ENCODE measurements at places on chromosomes 4 and X. TPM values are rescaled to one million over a fixed set of nuclear protein-coding genes. Genes with fewer than 3 reads are reported as not detected.

Gene GPRASP3
- total RNA-seq, result 4.5 TPM

Gene SLC7A11
- total RNA-seq, result 1.9 TPM

Gene GSPT2
- 6.9 TPM for total RNA-seq

Gene RASL11B
- 8.9 TPM for total RNA-seq

Gene RBMXL3
- total RNA-seq, result not detected

Gene BEND4
- total RNA-seq, result 0.24 TPM

Gene IL2
- total RNA-seq, result not detected

DNA sequence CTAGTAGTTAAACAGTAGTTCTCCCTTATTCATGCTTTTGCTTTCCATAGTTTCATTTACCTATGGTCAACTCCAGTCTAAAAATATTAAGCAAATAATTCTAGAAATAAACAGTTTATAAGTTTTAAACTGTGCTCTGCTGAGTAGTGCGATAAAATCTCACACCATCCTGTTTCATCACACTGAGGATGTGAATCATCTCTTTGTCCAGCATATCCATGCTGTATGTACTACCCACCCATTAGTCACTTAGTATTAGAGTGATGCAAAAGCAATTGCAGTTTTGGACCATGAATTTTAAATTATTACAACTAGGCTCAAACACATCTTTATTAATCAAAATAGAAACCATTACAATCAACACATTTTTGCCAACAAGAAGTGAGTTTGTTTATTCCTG is 187.4 kb downstream of the TEX13C start:
- DNase-seq, result no peak

GRCh38 chr4:140673729-140674128 is 82.5 kb downstream of the TBC1D9 start:
- DNase-seq, result no peak

DNA sequence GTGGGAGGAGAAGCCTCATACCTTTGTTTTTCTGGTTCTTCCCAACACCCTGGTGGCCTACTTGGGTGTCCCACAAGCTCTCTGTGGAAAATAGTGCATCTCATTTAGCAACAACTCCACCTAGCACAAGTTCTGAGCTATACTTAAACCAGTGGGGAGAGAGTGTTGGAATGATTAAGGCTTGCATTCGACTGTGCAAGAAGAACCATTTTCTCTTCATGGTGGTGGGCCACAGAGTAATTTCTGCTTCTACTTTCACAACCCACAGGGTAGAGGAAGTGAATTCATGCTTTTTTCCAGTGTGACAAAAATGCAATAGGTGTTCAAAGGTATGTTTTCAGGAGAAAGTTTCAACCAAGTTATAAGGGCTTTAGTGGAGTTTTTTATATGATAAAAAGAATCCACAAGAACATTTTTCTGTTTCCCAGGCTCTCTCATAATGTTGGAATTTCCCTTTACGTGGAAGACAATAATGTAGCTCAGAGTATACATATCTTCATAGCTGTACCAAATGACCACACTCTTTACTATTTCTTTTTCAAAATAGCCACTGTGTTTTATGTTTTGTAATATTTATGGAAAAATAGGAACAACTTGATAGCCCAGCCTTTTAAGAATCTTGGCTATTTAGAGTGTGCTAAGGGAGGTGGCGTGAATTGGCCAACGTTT is 80.3 kb upstream of the HHIP start:
- DNase-seq, result no peak

DNA sequence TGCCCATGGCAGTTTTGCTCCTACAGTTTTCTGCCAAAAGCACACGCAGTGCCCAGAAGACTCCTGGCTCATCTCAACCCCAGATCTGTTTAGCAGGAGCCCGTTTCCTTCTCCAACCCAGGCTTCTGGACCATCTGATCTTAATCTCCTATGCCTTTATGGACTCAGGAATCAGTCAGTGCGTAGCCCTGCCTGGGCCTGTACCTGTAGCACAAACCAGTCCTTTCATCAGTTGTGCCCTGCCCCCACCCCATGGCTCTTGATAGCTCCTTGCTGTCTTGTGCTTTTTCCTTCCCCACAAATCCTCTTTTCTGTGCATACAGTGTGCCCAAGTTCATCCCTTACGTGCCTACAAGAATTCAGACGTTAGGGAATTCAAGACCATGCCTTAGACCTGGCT is 1.5 kb downstream of the ZNF718 start:
- no peak for DNase-seq

DNA sequence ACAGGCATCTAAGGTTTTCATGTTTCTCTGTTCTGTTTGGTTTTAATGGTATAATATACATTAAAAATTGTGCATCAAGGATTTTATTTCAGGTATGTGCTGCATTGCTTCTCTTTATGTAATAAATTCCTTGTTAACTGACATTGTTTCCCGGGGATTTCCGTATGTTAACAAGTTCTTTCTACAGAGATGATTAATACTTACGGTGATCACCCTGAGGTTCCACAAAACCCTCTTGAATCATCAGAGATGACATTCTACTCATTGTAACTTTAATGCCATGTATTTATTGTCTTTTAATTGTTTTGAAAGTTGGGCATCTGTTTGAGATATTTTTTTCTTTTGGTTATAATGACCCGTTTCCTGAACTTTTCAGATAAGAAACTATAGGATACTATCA is 37.5 kb downstream of the ARHGAP10 start:
- no peak for DNase-seq

DNA sequence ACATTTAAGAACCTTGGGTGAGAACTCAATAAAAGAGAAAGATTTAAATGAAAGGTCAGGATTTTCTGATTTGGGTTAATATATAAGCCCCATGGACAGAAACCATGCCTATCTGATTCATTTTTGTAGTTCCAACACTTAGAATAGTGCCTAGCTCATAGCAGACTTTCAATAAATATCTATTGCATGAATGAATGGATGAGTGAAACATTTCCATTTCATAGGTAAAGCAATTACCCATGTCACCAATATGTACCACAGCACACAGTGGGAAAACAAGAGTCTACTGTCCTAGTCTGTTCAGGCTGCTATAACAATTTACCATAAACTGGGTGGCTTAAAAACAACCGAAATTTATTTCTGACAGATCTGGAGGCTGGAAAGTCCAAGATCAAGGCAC is 63.9 kb upstream of the PTPN13 start:
- no peak for DNase-seq

- DNase-seq, result no peak
These were observed 189.9 kb upstream of the NWD2 start for GRCh38 chr4:37054531-37055077.

DNA sequence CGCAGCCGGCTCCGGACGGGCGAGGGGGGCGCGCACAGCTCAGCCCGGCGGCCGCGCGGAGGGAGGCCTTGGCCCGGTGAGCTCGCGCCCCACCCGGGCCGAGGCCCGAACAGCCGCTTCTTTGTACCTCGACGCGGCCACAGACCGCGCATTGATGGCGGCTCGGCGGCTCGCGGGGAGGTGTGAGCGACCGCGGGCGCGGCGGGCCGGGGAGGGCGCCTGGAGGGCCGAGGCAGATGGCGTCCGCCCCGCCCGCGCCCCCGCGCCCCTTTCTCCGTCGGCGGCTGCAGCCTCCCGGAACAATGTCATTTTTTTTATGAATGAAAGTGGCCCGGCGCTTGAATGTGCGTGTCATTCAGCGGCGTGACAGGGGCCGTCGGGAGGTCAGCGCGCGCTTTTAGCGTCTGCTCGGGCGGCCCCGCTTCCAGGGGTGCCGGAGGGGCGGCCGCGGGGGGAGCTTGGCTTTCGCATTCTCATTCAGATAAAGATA is 1.8 kb downstream of the FGFR3 start:
- no peak for DNase-seq

DNA sequence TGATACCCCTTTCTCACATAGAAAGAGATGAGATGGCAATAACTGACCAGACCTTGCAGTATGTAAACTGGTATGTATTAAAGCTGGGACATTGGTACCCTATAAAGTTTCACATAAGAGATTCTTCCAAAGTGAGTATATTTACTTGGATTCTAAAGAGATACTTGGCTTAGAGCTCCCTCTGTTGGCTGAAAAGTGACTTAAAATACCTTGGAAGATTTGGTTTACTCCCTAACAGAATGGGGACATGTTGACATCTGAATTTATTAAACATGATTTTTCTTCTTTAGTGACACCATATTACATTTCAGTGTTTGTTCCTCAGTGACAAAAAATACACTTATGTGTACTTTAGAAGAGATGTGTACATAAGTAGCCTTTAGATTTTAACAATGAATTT is 47.9 kb upstream of the RGN start:
- DNase-seq, result no peak

DNA sequence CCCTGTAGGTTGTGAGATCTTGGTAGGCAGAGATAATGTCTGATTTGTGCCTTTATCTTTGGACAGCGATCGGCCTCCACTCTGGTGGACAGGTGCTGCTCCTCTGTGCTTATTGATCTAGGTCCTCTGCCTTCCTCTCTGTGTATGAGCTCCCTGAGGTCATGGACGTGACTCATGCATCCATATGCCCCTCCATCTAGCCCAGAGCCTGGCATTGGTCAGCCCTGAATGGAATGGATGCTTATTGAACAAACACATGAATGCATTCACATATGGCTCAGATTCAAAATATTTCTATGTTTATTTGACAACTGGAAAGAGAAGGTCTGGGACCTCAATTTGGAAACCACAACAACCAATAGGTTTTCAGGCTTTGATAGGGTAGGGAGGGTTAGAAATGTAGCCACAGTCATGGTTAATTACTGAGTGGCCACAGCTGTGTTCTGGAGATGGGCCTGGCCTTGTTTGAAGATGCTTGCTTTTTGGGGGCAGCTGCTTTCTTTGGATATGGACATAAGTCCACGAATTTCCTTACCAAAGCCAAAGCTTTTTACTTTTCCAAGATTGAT is 76.2 kb downstream of the SEL1L3 start:
- no peak for DNase-seq

DNA sequence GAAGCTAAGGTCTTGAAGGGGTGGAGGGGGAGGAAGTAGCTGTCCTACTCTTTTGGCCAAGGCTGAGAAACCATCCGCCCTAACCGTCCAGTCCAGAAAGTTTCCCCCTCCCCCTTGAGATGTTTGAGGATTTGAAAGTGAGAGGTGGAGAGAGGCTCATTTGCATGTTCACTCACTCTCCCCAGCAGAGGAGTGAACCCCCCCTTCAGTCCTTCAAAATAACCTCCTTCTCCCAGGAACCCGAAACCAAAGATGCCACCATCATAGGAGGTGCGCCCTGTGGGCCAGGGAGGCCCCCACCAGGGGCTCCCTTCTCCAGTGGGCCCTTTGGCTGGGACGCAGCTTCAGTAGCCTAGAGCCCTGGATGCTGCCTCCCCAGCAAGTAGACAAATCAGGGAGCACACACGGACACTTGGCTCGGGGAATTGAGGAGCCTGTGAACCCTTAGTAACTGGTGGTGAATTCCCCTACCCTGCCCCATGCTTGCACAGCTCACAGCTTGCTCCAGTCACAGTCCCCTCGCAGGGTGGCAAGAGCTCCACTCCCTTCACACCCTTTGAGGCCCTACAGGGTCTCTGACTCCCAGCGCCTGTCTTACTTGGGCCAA is 25.6 kb downstream of the ELF4 start:
- no peak for DNase-seq

DNA sequence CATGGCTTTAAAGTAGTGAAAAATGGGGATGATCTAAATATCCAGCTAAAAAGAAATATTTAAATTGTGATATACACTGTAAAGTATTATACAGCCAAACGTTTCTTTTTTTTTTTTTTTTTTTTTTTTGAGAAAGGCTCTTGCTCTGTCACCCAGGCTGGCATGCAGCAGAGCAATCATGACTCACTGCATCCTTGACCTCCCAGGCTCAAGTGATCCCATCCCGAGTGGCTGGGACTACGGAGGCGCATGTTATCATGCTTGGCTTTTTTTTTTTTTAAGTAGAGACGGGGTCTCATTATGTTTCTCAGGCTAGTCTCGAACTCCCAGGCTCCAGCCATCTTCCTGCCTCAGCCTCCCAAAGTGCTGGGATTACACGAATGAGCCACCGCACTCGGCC is 17.1 kb downstream of the SMIM14 start:
- no peak for DNase-seq

DNA sequence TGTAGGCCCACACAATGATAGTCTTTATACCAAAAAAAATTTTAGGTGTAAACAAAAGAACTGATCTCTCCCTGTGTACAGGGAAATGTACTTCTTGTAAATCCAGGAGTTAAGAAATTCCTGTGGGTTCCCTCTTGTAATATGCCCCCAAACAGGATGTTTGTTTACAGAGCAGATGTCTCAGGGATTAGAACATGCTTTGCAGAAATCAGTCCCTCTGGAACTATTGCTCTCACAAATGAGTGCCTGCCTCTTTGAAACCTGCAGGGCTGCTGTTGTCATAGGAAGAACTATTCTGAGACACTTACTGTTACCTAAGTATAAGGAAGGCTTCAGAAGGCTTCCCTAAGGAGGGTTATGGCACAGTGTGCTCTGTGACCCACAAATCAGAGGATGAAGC is 35.6 kb downstream of the PAK3 start:
- no peak for DNase-seq

- DNase-seq, result no peak
These were observed 45.2 kb upstream of the RPA4 start for GRCh38 chrX:96838537-96838936.

DNA sequence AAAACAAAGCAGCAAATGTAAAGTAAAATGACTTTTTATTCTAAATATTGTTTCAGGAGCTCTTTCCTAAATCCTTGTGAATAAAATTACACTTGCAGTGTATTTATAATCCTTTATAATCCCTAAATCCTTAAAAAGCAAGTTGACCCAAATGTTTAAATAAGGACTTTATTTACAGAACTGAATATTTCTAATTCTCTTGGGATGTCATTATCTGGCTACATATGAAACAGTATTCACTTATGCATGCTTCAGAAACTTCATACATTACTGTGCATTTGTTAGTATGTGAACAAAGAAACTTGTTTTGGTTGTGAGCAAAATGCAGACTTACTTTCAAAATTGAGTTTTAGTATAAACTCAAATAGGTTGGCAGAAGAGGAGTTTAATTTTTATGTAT is 49.2 kb downstream of the PTTG2 start:
- no peak for DNase-seq

GRCh38 chr4:100428051-100428450 is 89.8 kb downstream of the EMCN start:
- no peak for DNase-seq

DNA sequence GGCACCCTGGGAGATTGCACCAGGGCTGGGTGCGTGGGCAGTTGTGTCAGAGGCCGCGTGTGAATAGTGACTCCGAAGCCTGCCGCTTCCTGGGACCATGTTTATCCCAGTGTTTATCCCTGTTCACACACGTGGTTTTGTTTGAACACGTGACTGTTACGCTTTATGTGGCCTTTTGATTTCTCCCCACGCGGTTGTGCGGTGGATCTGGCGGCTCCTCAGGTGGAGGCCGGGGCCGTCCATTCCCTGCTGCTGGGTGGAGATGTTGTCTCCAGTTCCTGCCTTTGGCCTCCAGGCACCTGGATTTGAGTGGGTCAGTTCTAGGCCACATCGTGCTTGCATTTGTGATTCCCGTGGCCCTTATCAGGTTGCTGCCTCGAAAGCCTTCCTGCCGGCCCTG is 35.1 kb downstream of the NELFA start:
- peak; percentile 49 for DNase-seq

DNA sequence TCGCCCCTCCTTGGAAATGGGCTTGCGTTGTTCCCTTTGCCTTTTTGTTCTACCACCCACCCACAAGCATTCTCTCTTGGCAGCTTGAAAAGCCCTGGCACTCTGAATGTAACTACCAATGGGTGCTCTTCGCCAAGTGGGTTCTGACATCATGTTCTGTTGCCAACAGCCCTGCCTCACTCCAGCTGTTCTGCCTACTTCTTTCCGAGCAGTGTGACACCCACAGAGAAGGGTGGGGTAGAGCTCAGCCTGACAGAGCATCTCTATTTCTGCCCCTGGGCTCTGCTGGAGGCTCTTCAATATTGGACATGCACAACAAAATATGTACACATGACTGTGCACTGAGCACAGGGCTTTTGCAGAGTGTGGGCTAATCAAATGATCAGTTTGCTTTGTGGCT is 15.6 kb upstream of the EXOSC9 start:
- DNase-seq, result no peak
